ENCODE measurements at places on chromosomes 12 and 14. TPM values are rescaled to one million over a fixed set of nuclear protein-coding genes. Genes with fewer than 3 reads are reported as not detected.

The TMEM229B gene
- 0.31 TPM for polyA plus RNA-seq

The PCNX1 gene
- polyA plus RNA-seq: 10.4 TPM

The COCH gene
- polyA plus RNA-seq: 27.6 TPM

The KRT78 gene
- not detected for polyA plus RNA-seq

The IFNG-AS1 gene
- polyA plus RNA-seq: not detected

The NFE2 gene
- 0.21 TPM for polyA plus RNA-seq

The IL22 gene
- polyA plus RNA-seq: not detected

The OR4N5 gene
- not detected for polyA plus RNA-seq

The KIF26A gene
- 1.9 TPM for polyA plus RNA-seq

The GLIPR1L2 gene
- 0.57 TPM for polyA plus RNA-seq

The P2RX2 gene
- polyA plus RNA-seq: not detected

The CLMN gene
- 2.9 TPM for polyA plus RNA-seq

The PTPRB gene
- polyA plus RNA-seq: 0.16 TPM

The EAPP gene
- polyA plus RNA-seq: 41.2 TPM

The CLEC2A gene
- not detected for polyA plus RNA-seq

The TAS2R9 gene
- polyA plus RNA-seq: not detected

The ERP27 gene
- not detected for polyA plus RNA-seq

The KRT71 gene
- not detected for polyA plus RNA-seq

The RTL1 gene
- polyA plus RNA-seq: 0.03 TPM

The SAMD15 gene
- 2.5 TPM for polyA plus RNA-seq

The GAPDH gene
- 6,463 TPM for polyA plus RNA-seq

The KRT3 gene
- not detected for polyA plus RNA-seq

The SLC7A8 gene
- 0.35 TPM for polyA plus RNA-seq

The MSRB3 gene
- polyA plus RNA-seq: 24.6 TPM

The SYNDIG1L gene
- not detected for polyA plus RNA-seq

The RND1 gene
- polyA plus RNA-seq: 26.5 TPM

The DCN gene
- polyA plus RNA-seq: not detected

The NELL2 gene
- polyA plus RNA-seq: 0.07 TPM

The ERO1A gene
- polyA plus RNA-seq: 39.4 TPM

The SIX1 gene
- 7.2 TPM for polyA plus RNA-seq

The PALS1 gene
- polyA plus RNA-seq: 23.4 TPM

The CLEC4D gene
- not detected for polyA plus RNA-seq

The PSEN1 gene
- 37.7 TPM for polyA plus RNA-seq

The ACSS3 gene
- polyA plus RNA-seq: 0.06 TPM

The ACOT2 gene
- polyA plus RNA-seq: 64.8 TPM

The TSPAN9 gene
- 11.3 TPM for polyA plus RNA-seq

The PWP1 gene
- polyA plus RNA-seq: 132 TPM

The GLIPR1 gene
- 44.5 TPM for polyA plus RNA-seq

The PMEL gene
- polyA plus RNA-seq: 1.0 TPM

The DACT1 gene
- 0.84 TPM for polyA plus RNA-seq

The CLEC1A gene
- not detected for polyA plus RNA-seq

The PDZRN4 gene
- not detected for polyA plus RNA-seq

The TAS2R42 gene
- not detected for polyA plus RNA-seq

The SERPINA5 gene
- polyA plus RNA-seq: 0.95 TPM
